ENCODE measurements at places on chromosomes 3 and 15. TPM values are rescaled to one million over a fixed set of nuclear protein-coding genes. Genes with fewer than 3 reads are reported as not detected.

DNA sequence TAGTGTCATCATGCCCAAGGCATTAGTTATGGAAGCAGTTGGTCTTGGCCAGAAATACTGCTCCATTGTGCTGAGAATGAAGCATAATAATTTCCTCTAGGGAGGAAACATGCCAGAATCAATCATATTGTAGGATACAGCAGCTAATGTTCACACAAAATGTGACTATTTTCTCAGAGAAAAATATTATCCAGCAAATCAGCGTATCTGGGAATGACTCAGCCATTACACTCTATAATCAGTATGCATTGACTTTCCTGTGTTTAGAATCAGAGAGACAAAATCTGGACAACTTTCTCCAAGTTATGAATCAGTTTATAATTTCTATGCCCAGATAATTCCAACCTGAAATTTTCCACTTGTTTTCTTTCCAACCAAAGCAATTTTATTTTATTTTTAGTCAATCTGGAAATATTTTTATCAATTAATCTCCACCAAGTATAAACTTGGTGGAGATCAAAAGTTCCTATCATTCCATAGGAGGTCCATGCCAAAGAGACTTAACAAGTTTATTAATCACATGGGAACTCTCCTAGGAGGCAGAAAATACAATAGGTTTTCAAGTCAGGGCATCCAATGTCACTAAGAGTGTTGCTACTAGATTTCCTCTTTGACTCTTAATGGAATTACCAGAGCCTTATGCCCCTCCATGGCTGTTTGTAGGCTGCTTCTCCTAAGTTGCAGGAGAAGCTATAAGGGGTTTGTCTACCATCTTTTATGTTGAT lies 36.4 kb downstream of the SUCNR1 start:
- no peak for DNase-seq

DNA sequence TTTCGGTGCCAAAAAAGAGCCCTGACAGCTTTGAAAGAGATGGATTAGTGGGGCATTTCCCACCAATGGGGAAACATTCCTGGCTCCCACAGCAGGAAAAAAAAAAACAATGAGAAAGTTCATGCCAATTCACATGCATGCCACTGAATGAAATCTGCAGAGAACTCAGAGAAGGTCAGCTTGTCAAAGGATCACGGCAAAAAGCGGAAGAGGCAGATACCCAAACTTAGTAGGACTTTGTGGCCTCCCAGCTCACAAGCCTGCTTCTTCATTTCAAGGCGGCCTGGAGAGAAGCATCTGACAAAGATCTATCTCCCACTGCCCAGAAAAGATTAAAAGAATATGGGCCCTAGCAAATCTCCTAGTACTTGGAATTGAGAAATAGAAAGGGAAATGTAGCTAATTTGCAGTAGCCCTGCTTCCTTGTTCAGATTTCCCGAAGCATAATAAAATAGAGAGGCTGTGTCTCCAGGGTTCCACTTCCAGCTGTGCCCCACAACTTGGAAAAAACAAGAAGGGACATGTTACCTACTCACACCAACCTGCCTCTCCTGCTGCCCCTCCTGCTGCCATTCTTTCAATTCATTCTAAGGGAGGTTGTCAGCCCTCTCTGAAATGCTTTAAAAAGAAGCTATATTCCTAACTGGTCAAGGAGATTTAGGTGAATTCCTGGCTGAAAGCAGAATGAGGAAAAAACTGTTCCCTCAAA lies 170.4 kb downstream of the FHIT start:
- DNase-seq = no peak

The GOLGA6L24 gene
- polyA plus RNA-seq = not detected

The SLC6A1 gene
- not detected for polyA plus RNA-seq

- DNase-seq = no peak
These were observed 78.7 kb upstream of the NPHP3 start for GRCh38 chr3:132800958-132801357.

The CAMKV gene
- 1.5 TPM for polyA plus RNA-seq

The CPLX3 gene
- polyA plus RNA-seq = not detected

DNA sequence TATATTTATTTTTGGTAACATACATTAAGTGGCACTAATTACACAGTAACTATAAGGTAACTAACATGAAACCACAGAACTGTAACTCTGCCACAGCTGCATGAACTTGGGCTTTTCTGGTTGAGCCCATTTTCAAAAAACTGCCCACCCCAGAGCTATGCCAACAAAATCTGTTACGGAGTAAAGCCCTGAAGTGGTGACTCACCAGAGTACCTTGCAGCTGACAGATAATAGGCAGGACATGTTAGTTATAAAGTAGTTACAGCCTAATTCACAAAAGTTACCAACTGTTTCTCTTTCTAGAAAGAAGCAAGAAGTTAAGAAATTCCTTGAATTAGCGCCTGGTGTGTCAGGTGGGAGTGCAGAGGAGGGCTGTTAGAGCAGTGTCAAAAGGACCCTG lies 1.5 kb upstream of the GPX1 start:
- no peak for DNase-seq

GRCh38 chr3:41265011-41265545 lies 65.8 kb downstream of the CTNNB1 start:
- DNase-seq = no peak

The OIP5 gene
- 47.9 TPM for polyA plus RNA-seq

- no peak for DNase-seq
These were observed 37.6 kb upstream of the SLC22A13 start for GRCh38 chr3:38227989-38228388.

The BLM gene
- polyA plus RNA-seq = 22.6 TPM

- DNase-seq = no peak
These were observed 102.0 kb downstream of the IL12A start for GRCh38 chr3:160090653-160091052.

DNA sequence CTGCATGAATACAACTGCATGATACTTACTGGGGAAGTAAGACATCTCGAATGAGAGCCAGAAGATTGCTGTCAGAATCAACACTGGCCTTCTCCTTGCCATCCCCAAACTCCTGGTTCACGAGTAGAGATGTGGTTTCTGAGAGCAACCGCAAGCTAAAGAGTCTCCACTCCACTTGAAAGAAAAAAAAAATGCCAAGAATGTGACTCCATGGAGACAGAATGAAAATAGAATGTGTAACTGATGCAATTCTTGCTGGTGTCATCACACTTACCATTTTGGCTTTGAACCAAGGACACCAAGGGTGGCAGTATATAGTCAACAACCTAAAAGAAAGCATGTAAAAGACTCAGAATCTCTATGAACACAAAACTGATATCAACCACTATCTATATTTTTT lies 280.4 kb downstream of the ULK4 start:
- no peak for DNase-seq

The FSTL1 gene
- 0.09 TPM for polyA plus RNA-seq

GRCh38 chr3:129616291-129616690 lies 9.8 kb upstream of the PLXND1 start:
- no peak for DNase-seq

DNA sequence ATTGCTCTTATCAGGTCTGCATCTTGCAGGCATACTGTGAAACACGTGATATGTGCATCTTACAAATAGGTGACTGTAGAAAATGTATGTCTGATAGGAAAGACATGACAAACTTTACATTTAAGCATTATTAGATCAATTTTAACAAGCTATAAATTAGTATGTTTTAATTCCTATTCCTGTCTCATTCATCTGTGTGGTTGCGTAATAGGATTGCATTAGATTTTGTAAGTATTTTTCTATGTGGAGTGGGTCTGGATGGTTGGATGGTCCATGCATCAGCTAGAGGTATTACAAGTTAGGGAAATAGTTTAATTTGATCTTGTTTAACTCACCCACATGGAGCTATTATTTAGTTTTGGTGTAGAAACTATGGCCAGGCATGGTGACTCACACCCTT lies 18.8 kb downstream of the ASTE1 start:
- no peak for DNase-seq

DNA sequence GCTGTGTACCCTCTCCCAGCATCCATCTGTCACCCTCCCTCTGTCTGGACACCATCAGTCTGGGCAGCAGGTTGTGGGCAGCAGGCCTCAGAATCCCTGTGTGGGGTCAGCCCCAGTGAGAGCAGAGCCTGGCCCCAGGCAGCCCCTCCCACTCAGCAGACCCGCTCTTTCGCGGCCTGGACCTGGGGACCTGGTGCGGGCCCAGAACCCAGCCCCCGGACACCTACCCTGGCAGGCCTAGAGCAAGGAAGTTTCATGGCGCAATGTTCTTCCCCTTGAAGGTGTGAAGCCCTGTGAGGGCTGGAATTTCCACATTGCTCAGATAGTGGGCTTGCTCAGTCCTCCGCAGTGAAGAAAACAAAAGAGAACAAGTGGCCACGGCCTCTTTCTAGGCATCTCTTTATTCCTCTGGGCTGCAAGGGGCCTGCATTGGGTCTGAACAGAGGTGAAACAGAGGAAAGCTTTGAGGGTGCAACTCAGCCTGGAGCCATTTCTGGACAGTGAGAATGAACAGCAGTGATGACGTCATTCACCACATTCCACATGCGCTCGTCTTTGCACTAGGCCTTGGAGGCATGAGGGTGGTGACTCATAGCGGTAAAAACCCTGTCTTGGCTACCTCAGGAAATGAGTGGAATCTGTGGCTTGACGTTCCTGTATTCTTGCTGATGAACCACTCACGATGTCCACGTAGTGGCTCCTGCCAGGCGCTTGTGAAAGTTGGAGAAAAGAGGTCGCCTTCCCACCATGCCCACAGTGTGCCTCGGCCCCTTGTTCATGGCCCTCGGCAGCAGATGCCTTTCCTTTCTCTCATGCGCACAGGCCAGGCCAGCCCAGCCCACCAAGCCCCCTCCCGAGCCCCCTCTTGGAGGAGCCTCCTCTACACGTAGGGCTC lies 66.1 kb downstream of the SLC30A4 start:
- peak; percentile 65 for DNase-seq

DNA sequence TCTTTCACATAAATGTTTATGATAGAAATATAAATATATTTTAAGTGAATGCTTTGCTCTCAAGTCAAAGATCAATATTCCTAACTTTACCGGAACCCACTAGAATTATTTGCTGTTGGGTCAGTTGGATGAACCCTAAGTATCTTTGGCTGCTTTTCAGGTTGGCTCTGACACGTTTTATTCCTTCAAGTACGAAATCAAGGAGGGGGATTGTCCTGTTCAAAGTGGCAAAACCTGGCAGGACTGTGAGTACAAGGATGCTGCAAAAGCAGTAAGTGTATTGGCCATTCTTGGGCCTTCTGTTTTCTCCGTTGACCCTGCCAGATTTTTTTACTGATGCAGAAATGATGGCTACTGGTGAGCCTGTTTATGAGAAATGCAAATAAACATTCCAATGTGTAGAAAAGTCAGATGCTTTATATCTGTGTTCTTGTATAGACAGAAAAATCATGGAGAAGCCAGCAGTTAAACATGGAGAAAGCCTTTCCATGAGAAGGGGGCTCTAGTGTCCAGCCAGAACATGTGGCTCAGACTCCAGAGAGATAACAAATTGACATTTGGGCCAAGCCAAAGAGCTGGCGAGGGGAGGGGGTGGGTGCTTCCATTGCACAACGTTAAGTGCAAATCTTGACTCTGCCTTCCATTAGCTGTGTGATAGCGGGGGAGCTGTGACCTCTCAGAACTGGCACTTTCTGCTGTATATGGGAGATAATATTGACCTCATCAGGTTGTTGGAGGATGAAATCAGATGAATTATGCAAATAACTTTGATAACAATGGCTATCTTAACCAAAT lies 3.0 kb downstream of the KNG1 start:
- DNase-seq = peak; percentile 27

DNA sequence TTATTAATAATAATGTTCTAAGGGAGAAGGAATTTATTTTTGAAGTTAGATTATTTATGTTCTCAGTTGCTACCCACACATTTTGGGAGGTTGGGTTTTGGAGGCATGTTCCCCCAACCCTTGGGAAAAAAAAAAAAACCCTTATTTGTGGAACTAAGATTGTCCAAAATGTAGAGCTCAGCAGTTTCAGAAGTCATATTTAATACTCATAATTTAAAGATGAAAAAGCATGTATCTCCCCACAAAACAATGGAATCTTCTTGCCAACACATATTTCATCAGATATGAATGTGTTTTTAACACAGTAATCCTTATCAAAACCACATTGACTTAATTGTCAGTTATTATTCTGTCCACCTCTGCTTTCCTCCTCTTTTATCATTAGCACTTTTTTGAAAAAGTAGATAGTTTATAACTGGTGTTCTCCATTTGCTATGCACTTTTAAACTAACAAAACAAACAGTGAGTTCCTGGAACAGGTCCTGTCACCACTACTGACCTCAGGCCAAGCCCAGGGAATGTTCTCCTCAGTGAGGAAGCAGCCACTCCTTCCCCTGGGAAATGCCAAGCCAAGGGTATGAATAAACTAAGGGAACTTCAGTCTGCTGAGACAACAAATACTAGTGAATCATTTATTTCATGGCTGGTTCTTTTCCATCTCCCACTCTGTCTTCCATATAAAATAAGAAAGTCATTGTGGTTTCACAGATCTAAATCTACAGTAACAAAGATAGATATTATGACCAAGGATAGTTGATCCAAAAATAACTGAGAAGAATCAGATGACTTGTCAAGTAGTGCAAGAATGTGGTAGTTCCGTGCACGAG lies 414.4 kb upstream of the ALCAM start:
- no peak for DNase-seq

DNA sequence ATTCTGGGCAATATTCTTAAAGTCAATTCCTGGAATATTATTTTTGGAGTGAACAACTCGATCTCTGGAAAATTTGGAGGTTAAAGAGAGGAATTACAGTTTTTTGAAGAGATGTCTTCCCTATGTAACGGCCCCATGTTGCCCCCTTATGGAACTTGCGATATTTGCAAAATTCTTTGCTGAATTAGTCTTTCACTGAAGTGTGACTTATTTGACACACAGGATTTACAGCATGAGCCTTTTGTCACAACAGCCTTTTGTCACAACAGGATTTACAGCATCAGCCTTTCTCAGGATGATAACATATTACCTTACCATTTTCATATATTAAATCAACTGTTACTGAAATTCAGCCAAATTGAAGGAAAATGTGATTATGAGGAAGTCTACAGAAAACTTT lies 37.8 kb upstream of the SPTSSB start:
- DNase-seq = peak; percentile 44

GRCh38 chr3:32123620-32124019 lies 17.2 kb downstream of the GPD1L start:
- no peak for DNase-seq

GRCh38 chr3:111812701-111813100 lies 46.4 kb upstream of the PHLDB2 start:
- no peak for DNase-seq

- peak; percentile 59 for DNase-seq
These were observed 75.0 kb upstream of the RNU6-1 start for GRCh38 chr15:67914537-67915460.

- peak; percentile 52 for DNase-seq
These were observed 28.3 kb downstream of the RUVBL1 start for GRCh38 chr3:128095222-128095703.

The SGO1 gene
- polyA plus RNA-seq = 23.9 TPM

The RHO gene
- polyA plus RNA-seq = not detected

The SLC9C1 gene
- polyA plus RNA-seq = not detected

GRCh38 chr3:194767446-194768207 lies 81.9 kb downstream of the FAM43A start:
- DNase-seq = no peak

The XYLB gene
- 12.8 TPM for polyA plus RNA-seq

The PLOD2 gene
- 0.19 TPM for polyA plus RNA-seq

DNA sequence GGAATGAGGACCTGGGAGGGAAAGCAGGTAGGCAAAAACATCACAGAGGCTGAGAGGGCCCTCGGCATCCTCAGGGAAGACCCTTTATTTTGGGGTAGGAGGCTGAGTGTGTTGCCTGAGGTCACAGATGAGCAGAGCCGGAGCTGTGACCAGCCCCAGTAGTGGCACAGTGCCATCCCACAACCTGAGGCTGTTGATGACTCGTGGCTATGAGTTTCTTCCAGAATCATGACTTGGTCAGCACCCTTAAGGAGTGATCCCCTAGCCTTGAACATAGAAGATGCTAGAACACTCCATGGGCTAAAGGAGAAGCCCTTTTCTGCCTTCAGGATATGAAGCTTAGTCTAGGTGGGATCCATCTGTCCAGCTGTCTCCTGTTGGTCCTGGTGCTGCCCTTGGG lies 19.5 kb upstream of the CXCR6 start:
- no peak for DNase-seq

Data from K562 (cell line).